Dermis microvascular lymphatic vessel endothelial cell (primary cell): ENCODE measurements at places on chromosomes 5 and 9.

GRCh38 chr5:17302106-17302505, 84.7 kb downstream of the BASP1 start:
- no peak for DNase-seq

- DNase-seq = no peak
Measured at GRCh38 chr9:129005336-129005997, 22.7 kb downstream of the SH3GLB2 start.

DNA sequence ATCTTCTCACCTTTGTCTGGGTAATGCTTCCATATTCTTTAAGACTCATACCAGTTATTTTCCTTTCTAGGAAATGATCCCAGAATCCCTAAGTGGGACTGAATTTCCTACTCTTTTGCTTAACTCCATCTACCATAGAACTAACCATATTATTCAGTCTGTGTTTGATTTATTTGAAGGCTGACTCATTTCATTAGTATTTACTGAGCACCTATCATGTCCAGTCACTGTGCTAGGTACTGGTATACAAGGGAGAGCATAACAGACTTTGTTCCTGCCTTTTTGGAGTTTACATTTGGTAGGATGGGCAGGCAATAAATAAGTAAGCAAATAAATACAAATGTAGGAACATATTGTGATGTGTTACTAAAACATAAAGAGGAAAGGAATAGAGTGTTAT, 4.3 kb downstream of the NPR2 start:
- no peak for DNase-seq

GRCh38 chr5:116765441-116765840, 190.8 kb upstream of the SEMA6A start:
- no peak for DNase-seq

DNA sequence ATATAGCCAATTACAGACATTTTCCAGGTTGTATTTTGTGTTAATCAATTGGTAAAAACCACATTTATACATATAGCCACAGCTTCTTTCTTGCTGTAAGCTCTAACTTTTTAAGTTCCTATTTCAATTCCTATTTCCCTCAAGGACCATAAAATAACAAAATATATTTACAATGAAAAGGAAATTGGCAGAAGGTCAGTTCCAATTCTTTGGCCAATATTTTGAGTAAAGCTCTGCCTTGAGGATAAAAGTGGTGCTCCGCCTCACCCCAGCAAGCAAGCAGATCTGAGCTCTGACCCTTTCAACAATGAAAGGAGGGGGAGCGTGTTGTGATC, 203.4 kb upstream of the RASEF start:
- DNase-seq = no peak

GRCh38 chr5:139571966-139572365, 10.8 kb downstream of the UBE2D2 start:
- no peak for DNase-seq

- no peak for DNase-seq
Measured at GRCh38 chr9:73054091-73054490, 97.6 kb upstream of the ANXA1 start.

DNA sequence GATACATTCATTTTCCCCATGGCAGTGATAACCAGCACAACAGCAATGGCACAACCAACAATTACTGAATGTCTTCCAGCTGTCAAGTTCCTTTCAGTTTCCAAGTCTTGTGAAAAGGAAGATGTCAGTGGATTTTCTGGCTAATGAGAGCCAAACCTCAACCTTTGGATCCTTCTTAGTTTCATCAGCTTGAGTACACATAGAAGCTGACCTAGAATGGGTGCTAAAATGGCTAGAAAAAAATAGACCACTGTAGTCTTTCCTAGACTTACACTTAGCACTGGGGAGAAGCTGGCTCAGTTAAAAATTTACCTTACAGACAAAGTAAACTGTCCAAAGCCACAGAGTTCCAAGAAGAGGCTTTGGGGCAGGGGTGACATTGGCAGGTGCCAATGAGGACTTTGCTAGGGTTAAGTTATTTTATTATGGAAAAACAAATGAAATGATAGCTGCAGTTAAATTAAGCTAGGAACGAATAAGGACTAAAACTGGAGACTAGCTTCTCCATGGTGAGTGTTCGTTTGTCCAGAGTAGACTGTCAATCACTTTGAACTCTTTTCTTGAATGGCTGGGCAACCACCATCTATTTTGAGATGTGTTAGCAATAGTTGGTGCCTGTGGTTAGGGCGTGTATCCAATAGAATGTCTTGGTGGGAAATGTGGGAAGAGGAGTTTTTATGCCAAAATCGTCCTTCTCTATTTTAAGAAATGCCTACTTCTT, 25.9 kb upstream of the TXN start:
- DNase-seq = no peak

GRCh38 chr9:115162946-115163345, 45.0 kb upstream of the TNC start:
- no peak for DNase-seq

GRCh38 chr9:101445353-101446029, 9.9 kb upstream of the ALDOB start:
- no peak for DNase-seq

DNA sequence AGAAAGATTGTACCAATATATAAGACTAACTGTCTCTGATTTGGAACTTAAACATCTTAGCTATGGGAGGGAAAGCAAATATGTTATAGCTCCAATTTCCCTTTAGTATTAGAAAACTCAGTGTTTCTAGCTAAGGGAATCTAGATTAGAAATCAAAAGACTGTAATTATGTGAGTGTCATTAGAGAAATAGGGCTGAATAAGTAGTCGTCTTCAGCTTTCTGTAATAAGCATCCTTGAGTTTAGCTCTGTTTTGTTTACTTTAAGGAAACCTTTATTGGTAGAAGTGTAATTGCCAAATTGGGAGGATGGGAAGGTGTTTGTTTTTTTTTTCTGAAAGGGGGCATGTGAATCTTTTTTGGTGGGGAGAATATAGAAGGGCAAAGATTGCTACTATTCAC, 5.2 kb downstream of the DMXL1 start:
- no peak for DNase-seq

- no peak for DNase-seq
Measured at GRCh38 chr9:3989915-3990314, 310.0 kb downstream of the GLIS3 start.

- no peak for DNase-seq
Measured at GRCh38 chr5:122439645-122440044, 127.6 kb downstream of the SNCAIP start.

GRCh38 chr5:10448754-10449360, 7.2 kb downstream of the ROPN1L start:
- DNase-seq = no peak

GRCh38 chr9:101778332-101778731, 39.9 kb upstream of the GRIN3A start:
- DNase-seq = no peak

DNA sequence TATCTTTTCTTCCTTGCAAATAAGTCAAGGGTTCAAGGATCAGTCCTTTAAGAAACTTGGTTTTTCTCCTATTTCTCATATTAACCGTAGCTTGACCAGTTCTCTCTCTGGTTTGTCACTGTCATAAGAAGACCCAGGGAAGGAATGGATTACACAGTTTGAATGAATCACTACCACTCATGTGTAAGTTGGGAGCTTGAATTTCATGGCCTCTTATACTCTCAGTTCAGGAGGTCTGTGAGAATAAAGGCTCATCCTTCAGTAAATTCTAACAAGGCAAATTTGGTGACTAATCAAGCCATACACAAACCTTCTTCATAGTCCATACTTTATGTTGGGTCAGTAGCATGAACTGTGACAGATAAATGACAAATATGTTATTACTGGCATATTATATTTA, 323.1 kb upstream of the ACTBL2 start:
- DNase-seq = no peak

DNA sequence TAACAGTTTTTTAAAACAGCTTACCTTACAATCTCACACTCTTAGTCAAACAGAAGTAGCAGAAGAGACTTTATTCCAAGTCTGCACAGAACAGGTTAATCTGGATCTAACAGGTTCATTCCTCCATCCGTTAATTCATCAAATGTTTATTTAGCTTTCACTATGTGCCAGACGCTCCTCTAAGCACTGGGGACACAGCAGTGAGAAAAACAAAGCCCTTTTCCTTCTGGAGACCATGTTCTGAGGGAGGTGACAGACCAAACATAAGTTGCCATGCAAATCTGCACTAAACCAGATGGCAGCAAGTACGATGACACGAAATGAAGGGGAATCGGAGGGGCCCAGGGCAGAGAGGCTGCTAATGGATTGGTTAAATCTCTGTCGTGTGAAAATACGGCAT, 17.1 kb upstream of the GLIPR2 start:
- peak; percentile 43 for DNase-seq

DNA sequence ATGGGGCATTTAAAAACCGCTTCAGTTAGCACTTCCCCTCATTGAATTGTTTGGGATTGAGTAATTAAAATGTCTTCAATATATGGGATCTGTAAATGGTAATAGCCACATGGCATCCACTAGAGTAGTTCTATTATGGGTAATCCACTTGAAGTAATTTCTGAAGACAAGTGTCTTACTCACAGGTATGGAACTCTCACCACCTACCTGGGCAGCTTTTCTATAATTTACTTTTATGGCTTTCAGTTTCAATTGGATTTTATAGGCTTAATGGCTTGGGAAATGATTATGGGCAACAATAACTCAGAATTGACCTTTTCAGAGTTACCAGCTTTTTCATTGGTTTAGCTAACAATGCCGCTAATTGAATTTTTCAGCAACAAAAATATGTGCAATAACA, 597.9 kb downstream of the PTPRD start:
- DNase-seq = no peak

- DNase-seq = no peak
Measured at GRCh38 chr5:135137146-135137915, 103.3 kb upstream of the PITX1 start.

- no peak for DNase-seq
Measured at GRCh38 chr5:131740477-131740876, 56.3 kb downstream of the FNIP1 start.

GRCh38 chr9:114387680-114388356, at the start of gene AKNA:
Gene AKNA (minus strand): TSS chr9:114387982. CDS start chr9:114381333, 6,649 bp downstream.
- no peak for DNase-seq

DNA sequence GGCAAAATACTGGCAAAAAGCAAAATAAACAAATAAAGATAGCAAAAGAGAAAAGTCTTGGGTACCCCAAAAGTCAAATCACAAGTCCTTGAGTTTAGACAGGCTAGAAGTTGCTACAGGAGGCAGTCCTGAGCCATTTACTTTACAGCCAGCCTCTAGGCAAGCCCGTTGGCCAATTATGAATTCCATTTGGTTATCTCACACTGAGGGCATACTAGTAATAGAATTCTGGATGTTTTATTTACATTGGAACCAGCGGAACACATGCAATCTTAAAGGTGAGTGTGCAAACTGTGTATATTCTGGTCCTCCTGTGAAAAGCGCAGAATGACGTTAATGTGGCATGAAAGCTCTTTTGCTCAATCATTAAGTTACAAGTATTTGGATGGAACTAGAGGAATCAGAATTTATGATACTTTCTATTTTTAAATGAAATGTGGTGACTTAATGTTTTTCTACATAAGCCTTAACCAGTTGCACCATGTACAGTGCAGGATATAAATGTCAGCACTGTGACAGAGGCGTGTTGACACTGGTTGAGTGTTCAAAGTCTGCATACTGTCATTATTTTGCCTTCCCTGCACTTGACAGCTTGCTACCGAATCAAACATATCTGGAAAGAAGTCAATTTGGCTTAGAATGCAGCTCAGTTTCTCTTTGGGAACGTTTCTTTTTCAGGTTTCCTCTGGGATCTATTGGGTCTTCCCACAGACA, 7.9 kb downstream of the GDNF start:
- DNase-seq = no peak

DNA sequence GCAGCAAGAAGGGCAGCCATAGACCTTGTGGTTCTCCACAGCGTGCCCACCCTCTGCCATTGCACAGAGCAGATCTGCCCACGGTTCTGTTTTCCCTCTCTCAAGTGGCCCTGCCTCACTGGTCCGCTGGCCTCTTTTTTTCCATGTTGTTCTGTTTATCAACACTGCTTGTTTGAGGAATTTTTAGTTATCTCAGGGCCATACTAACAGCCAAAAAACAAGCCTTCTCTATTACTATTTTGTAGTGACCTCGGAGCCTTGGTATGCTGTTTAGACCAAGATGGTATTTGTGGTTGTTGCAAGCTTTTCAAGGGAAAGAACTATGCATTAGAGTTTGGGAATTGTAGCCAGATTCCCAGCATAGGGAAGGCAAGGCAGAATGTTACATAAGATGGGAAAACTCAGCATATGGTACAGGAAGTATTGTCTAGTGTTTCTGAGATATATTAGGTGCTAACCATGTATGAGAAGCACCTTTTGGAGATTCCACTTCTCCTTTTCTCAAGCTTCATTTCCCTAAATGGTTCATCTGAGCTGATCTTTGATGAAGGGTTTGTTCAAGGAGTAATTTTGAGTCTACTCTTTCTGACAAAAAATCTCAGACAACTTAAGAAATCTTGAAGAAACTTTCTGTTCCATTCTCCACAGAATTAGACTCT, 54.3 kb downstream of the NUP214 start:
- no peak for DNase-seq

- DNase-seq = no peak
Measured at GRCh38 chr5:180914646-180915045, 15.7 kb downstream of the BTNL8 start.

GRCh38 chr5:134554319-134555222, 29.1 kb downstream of the JADE2 start:
- peak; percentile 71 for DNase-seq

DNA sequence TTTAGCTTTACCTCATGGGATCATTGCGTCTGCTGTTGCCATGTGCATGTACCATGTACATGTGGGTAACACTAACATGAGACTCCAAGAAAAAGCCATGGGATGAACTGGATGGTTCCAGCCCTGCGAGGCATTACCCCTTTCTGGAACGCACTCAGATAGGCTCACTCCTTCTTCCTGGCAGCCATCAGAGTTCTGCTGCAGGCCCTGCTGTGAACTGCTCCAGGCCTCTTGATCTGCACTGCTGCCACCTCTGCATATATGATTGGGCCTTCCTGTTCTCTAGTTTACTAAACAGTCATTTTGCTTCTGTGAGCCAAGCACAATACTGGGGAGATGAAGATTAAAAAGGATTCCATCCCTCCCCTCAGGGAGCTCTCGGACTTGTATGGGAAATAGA, 220.5 kb downstream of the CD180 start:
- DNase-seq = no peak

GRCh38 chr9:125360601-125361000, 99.0 kb downstream of the GAPVD1 start:
- DNase-seq = no peak

GRCh38 chr5:79236362-79236969, 535 bp downstream of the JMY start:
- DNase-seq = no peak

DNA sequence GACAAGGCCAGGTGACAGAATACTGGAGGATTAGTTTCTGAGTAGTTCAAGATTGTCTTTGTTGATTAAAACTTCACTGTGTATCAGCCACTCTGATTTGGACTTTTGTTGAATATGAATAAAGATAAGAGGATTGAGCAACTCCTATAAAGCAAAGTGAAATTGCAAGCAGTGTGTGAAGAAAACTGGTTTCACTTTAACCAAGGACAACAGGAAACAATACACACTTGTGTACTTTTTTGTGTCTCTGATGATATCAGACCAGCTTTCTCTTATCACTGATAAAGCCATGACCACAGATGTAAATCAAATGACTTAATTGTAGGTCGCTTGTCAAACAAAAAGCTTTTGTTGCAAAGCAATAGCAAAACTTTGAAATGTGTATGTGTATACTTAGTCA, 268.6 kb downstream of the FER start:
- DNase-seq = no peak

- no peak for DNase-seq
Measured at GRCh38 chr5:64853777-64854176, 85.0 kb downstream of the CWC27 start.

- DNase-seq = no peak
Measured at GRCh38 chr5:150411245-150411979, 1.3 kb downstream of the CD74 start.

GRCh38 chr5:79829260-79829659, 139.6 kb downstream of the CMYA5 start:
- no peak for DNase-seq
